Stimulated activated CD8-positive, alpha-beta memory T cell treated with anti-CD3 and anti-CD28 coated beads, Interleukin-2, amount 100 ng/mL, for 1 hour (primary cell): ENCODE measurements at places on chromosomes 12 and 14.

DNA sequence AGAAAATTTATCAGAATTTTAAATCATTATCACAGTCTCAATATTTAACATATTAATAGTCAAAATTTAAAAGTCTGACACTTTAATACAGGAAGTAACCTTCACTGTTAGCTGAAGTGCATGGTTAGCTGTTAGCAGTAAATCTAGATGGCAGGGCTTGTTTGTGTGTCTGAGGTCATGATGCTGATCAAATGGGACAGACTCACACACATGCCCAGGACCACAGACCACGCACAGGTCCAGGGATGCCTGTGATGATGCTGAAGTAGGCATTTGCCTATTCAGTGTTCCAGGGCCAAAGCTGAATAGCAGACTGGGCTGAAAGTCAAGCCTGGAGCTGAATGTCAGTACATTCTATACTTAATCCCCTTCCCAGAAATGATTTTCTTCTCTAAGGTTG lies 20.5 kb downstream of the FNTB start:
- no peak for DNase-seq

GRCh38 chr14:54673193-54674045 lies 106.5 kb downstream of the SAMD4A start:
- no peak for DNase-seq

DNA sequence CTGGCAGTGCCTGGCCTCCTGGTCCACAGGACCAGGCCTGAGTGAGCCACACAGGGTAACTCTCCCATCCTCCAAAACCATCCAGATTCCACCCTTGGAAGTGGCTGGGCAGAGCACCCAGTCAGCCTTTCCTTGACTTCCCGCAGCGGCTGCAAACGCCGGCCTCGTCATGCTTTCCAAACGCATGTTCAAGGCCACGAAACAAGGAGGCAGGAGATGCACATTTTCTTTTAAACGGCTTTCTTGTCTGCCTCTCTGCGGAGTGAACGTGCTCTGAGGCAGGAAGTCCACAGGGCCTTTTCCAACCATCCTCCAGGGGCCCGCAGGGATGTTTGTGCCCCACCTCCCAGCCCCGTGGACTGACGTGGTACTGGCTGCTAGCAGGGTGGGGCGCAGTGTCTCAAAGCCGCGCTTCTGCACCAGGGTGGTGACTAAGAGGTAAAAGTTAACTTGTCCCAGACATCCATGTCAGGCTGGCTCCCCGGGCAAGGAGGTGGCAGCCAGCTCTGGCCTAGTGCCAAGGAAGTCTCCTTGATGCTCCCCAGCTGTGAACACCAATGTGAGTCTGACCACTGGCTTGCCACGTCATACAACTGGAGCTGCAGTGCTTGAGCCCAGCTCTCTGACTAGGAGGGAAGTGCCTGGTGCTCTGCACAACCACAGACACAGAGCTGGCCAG lies 45.0 kb downstream of the KCNA5 start:
- no peak for DNase-seq

DNA sequence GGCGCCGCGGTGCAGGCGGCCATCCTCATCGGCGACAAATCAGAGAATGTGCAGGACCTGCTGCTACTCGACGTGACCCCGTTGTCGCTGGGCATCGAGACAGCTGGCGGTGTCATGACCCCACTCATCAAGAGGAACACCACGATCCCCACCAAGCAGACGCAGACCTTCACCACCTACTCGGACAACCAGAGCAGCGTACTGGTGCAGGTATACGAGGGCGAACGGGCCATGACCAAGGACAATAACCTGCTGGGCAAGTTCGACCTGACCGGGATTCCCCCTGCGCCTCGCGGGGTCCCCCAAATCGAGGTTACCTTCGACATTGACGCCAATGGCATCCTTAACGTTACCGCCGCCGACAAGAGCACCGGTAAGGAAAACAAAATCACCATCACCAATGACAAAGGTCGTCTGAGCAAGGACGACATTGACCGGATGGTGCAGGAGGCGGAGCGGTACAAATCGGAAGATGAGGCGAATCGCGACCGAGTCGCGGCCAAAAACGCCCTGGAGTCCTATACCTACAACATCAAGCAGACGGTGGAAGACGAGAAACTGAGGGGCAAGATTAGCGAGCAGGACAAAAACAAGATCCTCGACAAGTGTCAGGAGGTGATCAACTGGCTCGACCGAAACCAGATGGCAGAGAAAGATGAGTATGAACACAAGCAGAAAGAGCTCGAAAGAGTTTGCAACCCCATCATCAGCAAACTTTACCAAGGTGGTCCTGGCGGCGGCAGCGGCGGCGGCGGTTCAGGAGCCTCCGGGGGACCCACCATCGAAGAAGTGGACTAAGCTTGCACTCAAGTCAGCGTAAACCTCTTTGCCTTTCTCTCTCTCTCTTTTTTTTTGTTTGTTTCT lies 1.7 kb downstream of the HSPA2 start:
- no peak for DNase-seq

- DNase-seq, result no peak
These were observed 92.1 kb downstream of the ETV6 start for GRCh38 chr12:11741434-11742092.

- no peak for DNase-seq
These were observed 187.0 kb upstream of the RASSF8 start for GRCh38 chr12:25771476-25771875.

- no peak for DNase-seq
These were observed 92.2 kb downstream of the NT5DC3 start for GRCh38 chr12:103748875-103749274.

- DNase-seq, result no peak
These were observed 26.6 kb downstream of the NUP37 start for GRCh38 chr12:102093319-102093718.

DNA sequence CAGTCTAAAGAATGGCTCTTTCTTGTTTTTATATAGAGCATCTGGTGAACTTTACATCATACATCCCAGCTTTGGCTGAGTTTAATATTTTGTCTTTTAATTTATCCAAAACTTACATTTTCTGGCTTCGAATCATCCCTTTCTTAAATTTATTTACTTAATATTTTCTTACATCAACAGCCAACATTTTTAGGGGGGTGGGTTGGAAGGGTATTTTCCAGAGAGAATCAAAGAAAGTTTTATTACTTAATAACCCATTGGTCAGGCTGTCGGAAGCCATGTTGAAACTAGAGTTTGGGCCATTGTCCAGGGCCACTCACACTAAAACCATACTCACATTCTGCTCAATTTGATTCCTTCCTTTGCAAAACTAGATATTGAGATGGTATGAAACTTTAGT lies 220.2 kb downstream of the AEBP2 start:
- no peak for DNase-seq

GRCh38 chr12:45292486-45293195 lies 76.7 kb downstream of the ANO6 start:
- no peak for DNase-seq

GRCh38 chr14:93379831-93380230 lies 32.8 kb downstream of the COX8C start:
- no peak for DNase-seq

DNA sequence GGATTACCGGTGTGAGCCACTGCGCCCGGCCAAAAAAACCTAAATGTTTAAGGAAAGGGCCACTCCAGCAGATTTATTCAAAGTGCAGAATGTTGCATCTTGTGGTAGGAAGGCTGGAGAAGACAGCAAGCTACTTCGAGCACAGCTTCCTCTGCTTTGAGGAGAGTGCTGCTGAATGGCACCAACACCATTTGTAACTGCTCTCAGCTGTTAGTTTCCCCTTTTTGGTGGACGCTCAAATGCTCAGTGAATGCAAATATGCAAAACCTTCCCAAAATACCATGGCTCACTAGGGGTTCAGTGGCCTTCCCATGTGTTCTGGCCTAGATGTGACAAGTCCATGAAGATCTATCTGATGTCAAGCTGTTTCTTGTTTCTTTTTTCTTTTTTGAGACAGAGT lies 2.9 kb upstream of the TDRD9 start:
- DNase-seq, result no peak

DNA sequence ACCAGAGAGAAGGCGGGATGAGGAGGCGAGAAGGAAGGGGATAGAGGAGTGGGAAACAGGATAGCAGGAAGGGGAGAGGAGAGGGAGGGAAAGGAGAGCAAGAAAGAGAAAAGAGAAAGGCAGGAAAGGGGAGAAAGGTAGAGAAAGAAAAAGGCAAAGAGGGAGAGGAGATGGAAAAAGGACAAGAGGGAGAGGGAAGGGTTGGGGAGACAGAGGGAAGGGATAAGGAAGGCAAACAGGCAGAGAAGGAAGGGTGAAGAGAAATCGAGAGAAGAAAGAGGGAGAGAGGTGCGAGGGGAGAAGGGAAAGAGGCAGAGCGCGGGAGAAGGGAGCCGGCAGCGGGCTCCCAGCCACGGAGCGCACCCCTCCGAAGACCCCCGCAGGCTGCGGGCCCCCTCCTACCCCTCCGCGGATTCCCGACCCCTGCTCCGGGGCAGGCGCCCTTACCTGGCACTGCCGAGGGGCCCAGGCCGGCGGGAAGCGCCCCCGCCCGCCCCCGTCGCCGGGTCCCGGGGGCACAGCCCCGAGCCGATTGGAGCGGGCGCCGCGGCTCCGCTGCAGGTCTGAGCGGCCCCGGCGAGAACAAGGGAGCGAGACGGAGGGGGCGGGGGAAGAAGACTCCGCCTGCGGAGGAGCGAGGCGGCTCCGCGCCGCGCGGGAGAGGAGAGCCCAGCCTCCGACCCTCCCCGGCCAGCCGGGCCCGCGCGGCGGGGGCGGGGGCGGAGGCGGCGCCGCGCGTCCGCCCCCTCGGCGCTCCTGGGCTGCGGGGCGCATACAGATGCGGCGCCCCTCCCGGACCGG lies at the start of gene CDH24:
Gene CDH24, minus strand, starts transcription at position 565 of the 801 bp plus-strand sequence. CDS start 1,787 bp downstream, outside the sequence.
- DNase-seq, result no peak

- no peak for DNase-seq
These were observed 29.8 kb downstream of the ERG28 start for GRCh38 chr14:75630695-75631452.

- DNase-seq, result no peak
These were observed 55.8 kb downstream of the GALNT4 start for GRCh38 chr12:89468648-89469326.

GRCh38 chr12:116332705-116333380 lies 55.4 kb upstream of the MED13L start:
- no peak for DNase-seq

GRCh38 chr12:53966085-53966384 lies 6.9 kb upstream of the HOXC11 start:
- DNase-seq, result no peak

DNA sequence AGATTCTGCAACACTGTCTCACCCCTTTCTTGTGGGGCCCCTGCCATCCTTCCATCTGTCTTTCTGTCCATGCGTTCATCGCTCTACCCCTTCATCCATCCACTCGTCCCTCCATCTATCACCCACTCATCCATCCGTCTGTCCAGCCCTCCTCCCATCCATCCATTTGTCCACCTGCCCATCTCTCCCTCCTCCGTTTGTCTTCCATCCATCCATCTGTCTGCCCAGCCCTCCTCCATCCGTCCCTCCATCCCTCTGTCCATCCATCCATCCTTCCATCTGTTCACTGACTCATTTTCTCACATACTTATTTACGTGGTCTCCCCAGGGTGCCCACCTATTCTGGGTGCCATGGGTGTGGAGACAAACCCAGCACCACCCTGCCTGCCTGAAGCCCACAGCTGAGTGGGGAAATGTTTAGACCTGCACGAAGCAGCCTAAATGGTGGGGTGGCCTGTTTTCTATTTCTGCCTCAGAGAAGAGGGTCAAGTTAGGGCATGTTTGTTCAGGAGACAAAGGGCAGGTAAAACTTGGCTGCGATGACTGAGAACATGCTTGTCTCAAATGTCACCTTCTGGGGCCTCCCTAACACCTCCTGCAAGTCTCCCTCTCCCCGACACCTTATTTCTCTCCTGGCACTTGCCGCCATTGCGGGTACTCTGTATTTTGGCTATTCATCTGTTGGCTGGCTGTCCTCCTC lies 2.8 kb upstream of the SLC25A47 start:
- DNase-seq, result no peak

DNA sequence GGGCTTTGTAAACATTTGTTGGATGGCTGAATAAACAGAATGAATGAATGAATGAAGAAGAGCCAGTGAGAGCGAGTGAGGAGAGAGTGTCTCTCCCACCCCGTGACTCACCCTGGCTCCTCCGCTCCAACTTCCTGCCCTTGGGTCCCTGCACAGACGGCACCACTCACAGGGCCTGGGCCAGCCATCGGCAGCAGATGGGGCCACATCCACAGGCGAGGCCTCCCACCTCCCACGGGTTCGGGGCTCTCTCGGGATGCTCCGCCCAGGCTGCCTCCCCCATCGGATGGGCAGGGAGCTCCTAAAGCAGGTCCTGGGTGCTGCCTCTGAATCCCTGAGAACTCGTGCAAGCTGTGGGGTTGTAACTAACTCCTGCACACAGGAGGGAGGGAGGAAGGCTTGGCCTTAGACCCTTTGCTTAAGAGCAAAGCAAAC lies 41.3 kb downstream of the CCNK start:
- no peak for DNase-seq

DNA sequence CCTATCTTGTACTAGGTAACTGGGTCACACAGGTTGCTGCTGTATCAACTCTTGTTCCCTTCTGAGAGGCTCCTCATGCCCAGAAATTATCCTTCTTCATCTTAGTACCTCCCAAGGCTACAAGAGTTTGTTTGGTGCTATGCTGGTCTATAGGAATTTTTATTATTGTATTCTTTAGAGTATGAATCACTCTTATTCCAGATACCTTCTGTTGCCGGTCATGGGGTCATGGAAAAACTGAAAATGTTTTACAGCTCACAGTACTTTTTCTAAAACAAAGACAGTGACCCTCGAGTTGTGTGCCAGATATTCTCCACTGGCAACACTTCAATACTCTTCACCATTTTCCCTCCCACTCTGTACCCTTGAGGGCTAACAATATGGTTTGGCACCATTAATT lies 1598.0 kb upstream of the TMEM132C start:
- DNase-seq, result no peak

GRCh38 chr14:61603736-61604135 lies 91.6 kb upstream of the HIF1A start:
- DNase-seq, result no peak

DNA sequence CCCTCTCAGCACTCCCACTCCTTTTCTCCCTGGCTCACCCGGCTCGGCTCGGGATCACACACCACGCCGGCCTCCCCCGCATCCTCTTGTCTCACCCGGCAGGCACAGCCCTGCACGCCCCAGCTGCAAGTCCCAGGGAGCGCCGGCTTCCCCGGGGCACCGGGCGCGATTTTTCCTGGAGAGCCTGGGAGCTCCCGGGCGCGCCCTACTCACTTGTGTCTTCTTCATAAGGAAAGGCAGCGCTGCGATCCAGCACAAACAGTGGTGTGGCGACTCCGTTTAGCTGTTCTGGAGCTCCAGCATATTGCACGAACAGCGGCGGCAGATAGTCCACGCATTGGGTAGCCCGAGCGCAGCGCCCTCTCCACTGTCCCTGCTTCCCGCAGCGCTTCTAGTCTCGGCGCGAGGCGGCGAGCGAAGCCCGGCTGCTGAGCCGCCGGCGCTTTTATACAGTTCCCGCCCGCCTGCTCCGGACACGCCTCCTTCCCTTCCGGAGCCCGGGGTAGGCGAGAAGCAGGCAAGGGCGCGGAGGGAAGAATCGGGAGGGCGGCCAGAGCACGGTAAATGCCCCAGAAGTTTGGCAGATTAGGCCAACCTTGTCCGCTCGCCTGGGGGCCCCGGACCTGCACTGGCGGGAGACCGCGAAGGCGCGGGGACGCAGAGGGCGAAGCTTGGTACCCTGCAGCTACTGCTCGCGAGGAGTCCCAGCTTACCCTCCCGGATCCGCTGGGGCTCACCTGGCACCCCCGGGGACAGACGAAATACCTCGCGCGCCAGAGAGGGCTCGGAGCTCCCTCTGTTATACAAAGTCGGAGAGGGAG lies at the start of gene KITLG:
Gene KITLG, minus strand, starts transcription at position 421 of the 821 bp plus-strand sequence. Its CDS starts 193 bp downstream, at position 228.
- DNase-seq, result no peak

- DNase-seq, result no peak
These were observed 440.4 kb downstream of the ADAMTS20 start for GRCh38 chr12:43111608-43112007.
